ENCODE measurements at places on chromosomes 12 and 14.

DNA sequence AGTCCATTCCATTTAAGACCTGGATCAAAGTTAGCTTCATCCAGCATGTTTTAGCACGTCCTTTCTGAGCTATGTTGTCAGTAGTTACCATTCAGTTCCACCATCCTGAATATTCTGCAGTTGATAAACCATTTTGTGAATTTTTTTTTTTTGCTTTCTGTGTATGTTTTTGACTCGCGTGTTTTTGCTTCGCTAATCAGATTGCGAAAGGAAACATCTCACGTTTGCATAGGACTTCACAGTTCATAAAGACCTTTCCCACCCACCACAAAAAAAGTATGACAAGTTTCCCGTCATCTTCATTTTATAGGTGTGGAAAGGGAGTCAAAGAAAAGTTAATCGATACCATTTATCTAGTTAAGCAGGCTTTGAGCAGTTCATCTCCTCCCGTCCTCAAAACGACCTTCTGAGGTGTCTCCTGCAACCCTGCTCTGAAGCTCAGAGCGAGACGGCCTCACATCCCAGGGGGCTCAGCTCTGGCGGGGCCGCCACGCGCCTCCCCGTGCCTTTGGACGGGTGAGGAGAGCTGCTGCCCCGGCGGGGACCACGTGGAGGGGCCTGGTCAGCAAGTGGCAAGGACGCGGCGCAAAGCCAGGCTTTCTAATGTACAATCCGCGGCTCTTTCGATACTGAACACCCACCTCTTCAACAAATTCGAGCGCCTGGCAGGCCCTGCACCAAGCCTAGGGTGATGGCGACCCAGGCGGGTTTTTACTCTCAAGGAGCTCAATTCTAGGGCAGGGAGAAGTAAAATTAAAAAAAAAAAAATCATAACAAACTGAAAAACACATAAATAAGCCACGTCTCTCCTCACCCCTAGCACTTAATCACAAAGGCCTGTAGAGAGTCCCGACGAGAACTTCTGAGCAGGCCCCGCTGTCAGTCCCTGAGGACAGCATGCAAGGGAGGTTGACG is 988 bp upstream of the TMEM263 start:
- no peak for DNase-seq

DNA sequence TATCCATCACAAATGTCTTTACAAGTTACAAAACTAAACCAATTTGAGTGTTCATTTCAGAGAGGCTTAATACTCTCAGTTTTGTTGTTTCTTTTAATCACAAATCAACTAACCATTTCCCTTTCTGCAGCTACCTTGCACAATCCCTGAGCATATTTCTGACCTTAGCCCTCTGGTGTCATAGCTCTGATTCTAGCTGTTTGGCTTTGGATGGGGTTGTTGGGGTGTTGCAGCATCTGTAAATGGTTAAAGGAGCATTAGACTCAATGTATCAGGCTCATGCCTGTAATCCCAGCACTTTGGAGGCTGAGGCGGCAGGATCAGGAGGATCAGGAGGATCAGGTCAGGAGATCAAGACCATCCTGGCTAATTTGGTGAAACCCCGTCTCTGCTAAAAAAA is 461.4 kb downstream of the NRXN3 start:
- DNase-seq = no peak

DNA sequence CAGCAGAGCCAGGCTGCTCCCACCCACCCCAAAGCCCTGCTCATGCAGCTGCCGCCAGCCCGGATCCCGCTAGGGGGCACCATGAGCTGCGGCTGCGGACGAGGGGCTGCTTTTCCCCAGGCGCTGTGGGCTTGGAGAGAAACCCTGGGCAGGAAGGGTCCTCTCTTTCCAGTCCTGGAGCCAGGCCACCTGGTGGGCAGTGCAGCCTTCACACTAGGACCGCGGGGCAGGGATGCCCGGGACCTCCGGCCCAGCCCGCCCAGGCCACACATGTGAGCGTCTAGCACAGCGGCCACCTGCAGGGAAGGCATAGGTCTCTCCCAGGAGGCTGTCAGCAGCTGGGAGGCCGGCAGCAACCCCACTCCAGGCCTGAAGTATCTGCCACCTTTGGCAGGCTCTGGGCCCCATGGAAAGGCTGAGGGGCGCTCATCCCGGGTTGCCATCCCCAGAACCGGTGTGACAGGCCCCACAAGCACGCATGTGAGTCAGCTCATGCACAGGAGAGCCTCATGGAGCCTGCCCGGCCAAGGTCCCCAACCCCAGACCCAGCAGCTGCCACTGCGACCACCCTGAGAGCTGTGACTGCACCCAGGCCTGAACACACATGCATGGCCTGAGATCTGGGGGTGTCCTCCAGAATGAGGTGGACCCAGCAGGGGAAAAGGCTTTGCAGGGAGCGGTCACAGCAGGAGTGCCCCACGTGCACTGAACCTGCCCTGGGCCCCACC is 280.0 kb upstream of the RTL1 start:
- no peak for DNase-seq

GRCh38 chr12:18139254-18139653 is 49.3 kb upstream of the RERGL start:
- DNase-seq = no peak

GRCh38 chr14:85444635-85445034 is 85.3 kb upstream of the FLRT2 start:
- peak; percentile 84 for DNase-seq

GRCh38 chr12:124318278-124319020 is 23.6 kb downstream of the RFLNA start:
- DNase-seq = no peak

- DNase-seq = peak; percentile 90
These were observed 2.2 kb downstream of the SCNN1A start for GRCh38 chr12:6373022-6373787.

DNA sequence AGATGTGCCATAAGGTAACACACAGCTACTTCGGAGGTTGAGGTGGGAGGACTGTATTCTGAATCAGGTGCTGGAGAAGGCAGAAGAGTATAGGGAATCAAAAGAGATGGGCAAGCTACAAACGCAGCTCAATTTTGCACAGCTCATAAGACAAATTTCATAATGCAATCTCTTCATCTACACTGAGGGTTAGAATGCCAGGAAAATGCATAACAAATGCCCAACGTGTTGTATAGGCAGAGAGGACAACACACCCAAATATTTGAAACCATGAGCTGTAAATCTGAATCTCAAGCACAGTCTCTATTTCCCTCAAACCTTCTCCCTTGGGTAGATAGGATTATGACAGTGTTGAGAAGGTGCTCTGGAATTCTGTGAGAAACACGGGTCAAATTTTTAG is 263.1 kb upstream of the FOXN3 start:
- no peak for DNase-seq

- no peak for DNase-seq
These were observed 378.8 kb downstream of the ALG10 start for GRCh38 chr12:34400986-34401658.

GRCh38 chr14:22375321-22375930 is 213.6 kb downstream of the DAD1 start:
- peak; percentile 37 for DNase-seq

DNA sequence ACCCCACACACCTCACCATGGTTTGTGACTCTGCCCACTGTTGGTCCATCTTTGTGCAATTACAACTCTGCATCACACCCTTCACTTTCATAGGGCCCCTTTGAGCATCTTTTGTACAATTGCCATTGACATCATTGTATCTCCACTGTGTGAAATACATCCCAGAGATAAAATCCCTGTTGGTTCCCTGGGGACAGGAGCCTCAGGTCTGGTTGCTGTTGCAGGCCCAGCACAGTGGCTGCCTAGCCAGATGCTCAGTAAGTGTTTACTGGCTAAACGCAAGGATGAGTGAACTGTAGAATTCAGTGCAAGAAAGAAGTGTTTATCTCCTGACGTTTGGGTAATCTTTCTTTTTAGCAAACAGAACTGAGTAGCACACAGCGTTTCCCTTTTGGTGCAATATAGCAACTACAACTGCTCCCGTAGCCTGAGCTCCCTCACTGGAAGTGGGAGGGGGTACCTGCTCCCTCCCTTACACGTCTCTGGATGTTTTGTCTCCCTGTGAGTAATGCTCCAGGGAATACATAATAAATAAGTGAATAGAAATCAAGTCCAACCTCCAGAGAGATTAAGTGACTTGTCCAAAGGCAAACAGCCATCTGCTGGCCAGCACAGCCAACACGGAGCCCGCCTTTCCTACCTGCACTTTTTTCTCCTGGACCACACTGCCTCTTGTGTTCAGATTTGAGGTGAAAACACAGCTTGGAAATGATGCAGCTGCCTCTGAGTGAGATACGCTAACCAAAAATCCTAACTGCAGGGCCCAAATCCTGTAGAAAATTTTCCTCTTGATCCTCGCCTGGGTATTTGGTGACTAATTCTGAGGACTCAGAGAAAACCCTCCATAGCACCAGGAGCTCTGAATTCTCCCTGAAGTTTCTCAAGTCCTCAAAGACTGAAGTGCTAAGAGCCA is 27.4 kb downstream of the GALNT16 start:
- no peak for DNase-seq

DNA sequence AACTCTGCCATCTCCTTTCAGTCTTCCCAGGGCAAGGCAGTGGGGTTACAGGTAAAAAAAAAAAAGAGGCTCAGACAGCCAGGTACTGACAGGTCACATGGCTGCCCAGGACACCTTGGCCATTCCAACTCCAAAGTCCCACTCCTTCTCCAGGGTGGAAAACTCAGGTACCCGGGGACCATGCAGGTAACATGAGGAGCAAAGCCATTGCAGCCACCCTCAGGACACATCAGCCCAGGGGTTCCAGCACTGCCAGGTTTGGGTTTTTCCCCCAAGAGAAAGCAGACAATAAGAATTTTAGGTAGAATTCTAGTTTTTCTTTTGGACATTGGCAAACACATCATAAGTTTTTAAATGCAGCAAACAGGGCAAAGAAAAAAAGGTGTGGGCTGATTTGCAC is 15.3 kb downstream of the FAM222A start:
- no peak for DNase-seq

DNA sequence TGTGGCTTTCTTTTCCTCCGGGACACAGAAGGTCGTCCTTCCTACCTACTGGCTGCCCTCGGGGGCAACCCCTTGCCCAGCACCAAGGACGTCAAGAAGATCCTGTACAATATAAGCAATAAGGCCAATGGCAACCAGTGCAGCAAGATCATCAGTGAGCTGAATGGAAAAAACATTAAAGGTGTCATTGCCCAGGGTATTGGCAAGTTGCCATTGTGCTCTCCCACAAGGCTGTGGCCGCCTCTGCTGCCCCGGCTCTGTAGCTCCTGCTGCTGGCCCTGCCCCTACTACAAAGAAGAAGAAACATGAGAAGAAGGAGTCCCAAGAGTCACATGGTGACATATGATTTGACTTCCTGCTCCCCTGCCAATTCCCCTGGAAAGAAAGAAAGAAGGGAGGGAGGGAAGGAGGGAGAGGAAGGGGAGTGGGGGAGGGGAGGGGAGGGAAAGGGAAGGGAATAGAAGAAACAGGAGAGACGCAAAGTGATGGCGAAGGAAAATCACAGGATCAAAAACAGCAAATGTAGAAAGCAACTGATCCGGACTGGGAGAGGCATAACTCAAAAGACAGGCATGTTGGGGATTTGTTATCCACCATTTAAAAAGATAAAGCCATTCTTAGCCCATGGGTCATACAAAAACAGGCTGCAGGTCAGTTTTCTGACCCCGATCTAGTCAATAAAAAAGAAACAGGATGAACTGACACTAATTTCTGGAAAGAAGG is 61.3 kb upstream of the RESF1 start:
- DNase-seq = peak; percentile 40

- no peak for DNase-seq
These were observed 82.4 kb downstream of the SLC5A8 start for GRCh38 chr12:101127521-101128219.

DNA sequence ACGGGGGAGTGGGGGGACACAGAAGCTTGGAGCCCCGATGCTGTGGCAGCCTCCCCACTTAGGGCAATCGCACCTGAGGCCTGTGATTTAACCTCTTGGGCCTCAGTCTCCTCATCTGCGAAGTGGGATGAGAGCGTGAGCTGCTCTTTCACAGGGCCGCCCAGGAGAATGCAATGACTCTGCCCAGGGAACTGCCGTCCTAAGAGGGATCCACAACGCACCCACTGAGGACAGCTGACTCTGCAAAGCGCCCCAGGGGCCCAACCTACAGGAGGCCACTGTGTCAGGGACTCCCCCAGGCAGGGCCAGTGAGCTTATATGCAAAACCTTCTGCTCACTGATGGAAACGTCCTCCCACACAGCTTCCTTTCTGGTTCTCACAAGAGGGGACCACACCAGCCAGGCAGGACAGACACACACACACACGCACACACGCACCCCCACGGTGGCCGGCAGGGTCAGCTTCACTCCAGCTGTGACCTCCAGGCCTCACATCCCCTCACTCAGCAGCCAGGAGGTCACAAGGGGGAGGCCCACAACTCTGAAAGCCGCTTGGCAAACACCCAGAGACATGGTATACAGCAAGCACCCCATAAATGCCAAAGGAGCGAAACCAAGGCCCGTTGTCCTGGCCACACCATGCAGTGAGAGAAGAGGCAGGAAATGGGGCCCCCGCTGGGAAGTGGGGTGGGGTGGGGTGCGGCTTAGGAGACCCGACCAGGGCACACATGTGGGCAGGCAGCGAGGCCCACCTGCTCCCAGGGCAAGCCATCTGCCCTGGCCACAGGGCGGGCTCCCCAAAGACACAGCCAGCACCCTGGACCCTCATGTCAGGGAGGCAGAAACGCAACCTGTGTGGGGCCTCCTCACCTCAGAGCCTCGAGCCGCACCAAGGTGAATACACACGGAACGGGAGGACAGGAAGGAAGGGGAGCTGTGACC is 73.3 kb downstream of the NCOR2 start:
- no peak for DNase-seq

GRCh38 chr14:95300002-95300696 is 19.6 kb downstream of the CLMN start:
- no peak for DNase-seq

GRCh38 chr12:47894068-47894467 is 10.7 kb downstream of the VDR start:
- no peak for DNase-seq

GRCh38 chr12:54588110-54588889 is at the start of gene PPP1R1A:
Gene PPP1R1A (minus strand): TSS chr12:54588659. CDS start chr12:54588488, 171 bp downstream.
- DNase-seq = no peak

DNA sequence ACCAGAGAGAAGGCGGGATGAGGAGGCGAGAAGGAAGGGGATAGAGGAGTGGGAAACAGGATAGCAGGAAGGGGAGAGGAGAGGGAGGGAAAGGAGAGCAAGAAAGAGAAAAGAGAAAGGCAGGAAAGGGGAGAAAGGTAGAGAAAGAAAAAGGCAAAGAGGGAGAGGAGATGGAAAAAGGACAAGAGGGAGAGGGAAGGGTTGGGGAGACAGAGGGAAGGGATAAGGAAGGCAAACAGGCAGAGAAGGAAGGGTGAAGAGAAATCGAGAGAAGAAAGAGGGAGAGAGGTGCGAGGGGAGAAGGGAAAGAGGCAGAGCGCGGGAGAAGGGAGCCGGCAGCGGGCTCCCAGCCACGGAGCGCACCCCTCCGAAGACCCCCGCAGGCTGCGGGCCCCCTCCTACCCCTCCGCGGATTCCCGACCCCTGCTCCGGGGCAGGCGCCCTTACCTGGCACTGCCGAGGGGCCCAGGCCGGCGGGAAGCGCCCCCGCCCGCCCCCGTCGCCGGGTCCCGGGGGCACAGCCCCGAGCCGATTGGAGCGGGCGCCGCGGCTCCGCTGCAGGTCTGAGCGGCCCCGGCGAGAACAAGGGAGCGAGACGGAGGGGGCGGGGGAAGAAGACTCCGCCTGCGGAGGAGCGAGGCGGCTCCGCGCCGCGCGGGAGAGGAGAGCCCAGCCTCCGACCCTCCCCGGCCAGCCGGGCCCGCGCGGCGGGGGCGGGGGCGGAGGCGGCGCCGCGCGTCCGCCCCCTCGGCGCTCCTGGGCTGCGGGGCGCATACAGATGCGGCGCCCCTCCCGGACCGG is at the start of gene CDH24:
Gene CDH24 (minus strand): TSS at position 565 of the 801 bp plus-strand sequence. CDS start 1,787 bp downstream, outside the sequence.
- DNase-seq = no peak

GRCh38 chr14:75049731-75050201 is 1.5 kb downstream of the MLH3 start:
- DNase-seq = no peak

All from NCI-H1105 (cell line).